ENCODE measurements at places on chromosomes 12 and 14. TPM values are rescaled to one million over a fixed set of nuclear protein-coding genes. Genes with fewer than 3 reads are reported as not detected.

DNA sequence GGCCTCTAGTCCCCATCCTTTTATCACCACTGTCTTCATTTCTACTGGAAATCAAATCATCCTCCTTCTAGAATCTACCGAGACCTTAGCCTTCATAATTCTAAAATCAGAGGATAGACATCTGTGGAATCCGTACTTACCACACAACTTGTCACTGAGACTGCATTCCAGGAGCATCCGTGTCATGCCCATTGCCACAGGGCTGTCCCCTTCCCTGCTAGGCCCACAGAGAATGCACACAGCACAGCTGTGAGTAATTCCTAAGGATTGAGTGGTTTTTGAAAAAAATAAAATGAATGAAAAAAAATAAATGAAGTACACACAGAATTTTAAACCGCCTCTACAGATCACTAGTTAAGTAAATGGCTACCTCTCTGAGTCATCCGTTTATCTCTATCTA is 21.0 kb upstream of the MAGOHB start:
- DNase-seq: no peak

- DNase-seq: no peak
Measured at GRCh38 chr12:72369423-72369959, 97.3 kb downstream of the TRHDE start.

DNA sequence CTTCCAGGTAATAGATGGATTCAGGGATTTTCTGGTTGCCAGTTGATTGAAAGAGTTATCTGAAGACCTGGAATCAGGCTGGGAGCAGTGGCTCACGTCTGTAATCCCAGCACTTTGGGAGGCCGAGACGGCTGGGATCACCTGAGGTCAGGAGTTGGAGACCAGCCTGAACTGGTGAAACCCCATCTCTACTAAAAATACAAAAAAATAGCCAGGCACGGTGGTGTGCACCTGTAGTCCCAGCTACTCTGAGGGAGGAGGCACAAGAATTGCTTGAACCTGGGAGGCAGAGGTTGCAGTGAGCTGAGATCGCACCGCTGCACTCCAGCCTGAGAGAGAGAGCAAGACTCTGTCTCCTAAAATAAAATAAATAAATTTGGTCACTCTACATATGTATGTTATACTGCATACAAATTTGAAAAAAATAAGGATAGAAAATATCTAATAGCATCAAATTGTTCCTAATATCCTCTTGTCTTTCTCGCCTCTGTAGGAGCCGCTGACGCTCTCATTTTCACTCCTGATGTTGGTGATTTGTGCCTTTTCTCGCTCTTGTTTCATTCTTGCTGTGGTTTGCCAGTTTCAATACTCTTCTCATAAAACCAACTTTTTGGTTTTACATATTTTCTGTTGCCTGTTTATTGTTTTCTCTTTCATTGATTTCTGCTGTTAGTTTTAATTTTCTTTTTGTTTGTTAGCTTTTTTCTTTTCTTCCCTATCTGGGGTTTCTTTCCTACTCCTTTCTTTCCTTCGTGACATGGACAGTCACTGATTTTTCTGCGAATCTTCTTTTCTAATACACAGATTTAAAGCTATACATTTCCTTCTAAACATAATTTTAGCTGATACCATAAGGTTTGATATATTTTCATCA is 23.8 kb upstream of the PLD4 start:
- no peak for DNase-seq

GRCh38 chr14:100584056-100585031 is 2.9 kb downstream of the BEGAIN start:
- DNase-seq: no peak

DNA sequence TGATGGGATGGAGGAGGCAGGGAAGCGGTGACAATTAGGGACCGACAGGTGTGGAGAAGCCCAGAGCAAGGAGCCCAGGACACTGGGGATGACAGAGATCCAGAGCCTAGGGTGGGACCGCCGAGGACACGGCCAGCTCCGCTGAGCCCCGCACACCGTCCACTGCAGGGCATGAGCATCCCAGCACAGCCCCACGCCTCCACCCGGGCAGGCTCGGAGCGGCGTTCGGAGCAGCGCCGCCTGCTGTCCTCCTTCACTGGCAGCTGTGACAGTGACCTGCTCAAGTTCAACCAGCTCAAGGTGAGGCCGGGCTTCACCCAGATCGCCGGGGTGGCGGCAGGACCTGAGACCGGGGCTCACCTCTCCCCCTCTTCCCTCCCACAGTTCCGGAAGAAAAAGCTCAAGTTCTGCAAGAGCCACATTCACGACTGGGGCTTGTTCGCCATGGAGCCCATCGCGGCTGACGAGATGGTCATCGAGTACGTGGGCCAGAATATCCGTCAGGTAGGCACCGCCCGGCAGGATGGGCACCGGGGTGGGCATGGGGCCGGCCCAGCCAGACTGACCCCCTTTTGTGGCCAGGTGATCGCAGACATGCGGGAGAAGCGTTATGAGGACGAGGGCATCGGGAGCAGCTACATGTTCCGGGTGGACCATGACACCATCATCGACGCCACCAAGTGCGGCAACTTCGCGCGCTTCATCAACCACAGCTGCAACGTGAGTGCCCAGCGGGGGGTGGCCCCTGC is 23.7 kb downstream of the SETD1B start:
- DNase-seq: peak; percentile 18

DNA sequence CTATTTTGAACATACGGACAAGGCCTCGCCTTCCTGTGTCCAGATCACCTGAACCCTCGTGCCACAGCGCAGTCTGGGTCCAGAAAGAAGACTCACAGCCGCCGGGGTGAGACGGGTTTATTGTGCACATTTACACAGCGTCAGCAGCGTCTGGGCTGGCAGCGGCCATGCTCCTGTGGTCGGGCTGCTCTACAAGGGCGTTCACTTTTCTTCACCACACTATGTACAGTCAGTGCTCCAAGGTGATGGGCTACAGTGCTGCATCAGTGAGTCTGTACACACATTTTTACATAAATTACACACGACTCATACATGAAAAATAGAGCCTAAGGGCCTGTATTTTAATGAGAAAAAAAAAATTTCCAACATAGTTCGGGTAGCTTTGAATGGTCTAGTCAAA is 18.0 kb downstream of the ZFYVE21 start:
- no peak for DNase-seq

DNA sequence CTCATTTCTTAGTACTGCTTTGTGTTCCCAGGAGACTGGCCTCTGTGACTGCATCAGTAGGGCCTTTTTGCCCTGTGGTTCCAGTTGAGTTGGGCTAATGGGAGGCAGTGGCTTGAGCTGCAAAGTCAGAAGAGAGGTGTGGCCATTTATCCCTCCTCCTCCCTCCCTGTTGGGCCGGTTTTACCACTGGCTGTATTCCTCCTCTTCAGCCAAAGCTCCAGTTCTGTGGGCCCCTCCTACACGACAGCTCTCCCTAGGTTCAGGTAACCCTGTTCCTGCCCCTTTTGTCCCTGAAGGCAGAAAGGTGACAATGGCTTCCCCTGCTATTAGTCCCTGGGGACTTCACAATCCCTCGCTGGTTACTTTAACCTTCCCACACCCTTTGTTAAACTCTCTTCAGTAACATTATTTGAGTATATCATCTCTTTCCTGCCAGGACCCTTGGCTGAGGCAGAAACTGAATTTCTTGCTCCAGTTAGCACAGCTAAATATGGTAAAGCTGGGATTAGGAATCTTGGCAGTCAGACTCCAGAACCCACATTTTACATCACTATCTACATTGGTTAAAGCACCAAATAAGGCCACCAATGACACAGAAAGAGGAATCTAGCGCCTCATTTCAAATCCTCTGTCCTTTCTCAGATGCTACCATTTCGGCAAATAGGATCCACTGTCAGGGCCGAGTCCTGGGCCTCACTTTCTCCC is 121.9 kb upstream of the SLC35F4 start:
- no peak for DNase-seq

DNA sequence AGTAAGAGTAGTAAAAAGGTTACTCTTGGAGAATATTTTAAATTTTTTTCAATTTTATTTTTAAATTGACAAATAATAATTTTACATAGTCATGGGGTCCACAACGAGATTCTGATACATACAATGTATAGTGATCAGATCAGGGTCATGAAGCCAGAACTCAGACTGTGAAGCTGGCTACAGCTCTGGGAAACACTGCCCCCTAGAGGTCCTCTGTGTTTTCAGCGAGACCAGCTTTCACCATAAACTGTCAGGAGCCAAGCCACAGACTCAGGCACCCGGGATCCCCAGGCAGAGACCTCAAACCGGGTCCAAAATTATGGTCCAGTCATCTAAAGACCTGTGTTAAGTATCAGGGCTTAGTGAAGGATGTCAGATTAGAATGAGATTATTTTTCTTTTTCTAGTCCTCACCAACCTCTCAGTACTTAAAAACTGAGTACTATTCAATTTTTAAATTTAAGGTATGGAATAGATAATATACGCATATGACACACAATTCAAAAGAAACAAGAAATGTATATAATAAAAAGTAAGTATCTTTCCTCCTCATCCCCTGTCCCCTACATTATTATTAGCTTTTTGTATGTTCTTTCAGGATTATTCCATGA is 397.1 kb downstream of the MDGA2 start:
- no peak for DNase-seq

FRMD6 gene
- polyA plus RNA-seq: 4.4 TPM
